KG1 (cell line): ENCODE measurements at places on chromosomes 16 and 17.

GRCh38 chr17:78769196-78769773 is 12.8 kb downstream of the CYTH1 start:
- no peak for DNase-seq

DNA sequence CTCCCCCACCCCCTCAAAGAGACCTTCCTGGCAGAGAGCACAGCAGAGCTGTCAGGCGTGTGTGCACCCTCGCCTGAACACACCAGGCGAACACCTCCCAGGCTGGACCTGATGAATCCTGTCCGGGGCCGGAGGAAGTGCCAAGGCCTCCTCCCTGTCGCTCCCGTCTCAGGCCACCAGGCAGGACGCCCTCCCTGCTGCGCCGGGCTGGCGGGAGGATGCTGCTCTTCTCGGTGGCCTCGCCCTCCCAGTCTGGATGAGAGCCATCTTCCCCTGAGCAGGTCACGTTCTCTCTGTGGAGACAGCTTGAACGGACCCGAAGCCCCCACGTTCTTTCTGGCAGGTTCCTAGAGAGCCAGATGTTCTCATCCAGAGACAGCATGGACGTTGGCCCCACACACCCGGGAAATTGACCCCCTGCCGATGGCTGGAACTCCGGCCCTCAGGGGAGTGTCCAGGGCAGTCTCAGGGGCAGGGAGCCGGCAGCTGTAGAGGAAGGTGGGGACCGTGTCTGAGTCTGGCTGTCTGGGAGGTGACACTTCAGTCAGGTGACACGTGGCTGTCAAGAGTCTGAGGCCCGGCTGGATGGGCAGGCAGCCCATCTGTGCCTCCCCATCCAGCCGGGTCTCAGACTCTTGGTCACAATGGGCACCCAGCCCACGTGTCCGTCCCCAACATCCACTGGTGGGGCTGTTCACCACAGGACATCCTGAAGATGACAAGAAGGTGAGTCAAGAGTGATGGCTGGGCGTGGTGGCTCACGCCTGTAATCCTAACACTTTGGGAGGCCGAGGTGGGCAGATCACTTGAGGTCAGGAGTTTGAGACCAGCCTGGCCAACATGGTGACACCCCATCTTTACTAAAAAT is 5.0 kb upstream of the TIMP2 start:
- no peak for DNase-seq

- peak; percentile 70 for DNase-seq
Measured at GRCh38 chr16:27367461-27368357, 34.3 kb upstream of the IL21R start.

GRCh38 chr16:1356061-1356900 is 4.5 kb downstream of the GNPTG start:
- DNase-seq = no peak

DNA sequence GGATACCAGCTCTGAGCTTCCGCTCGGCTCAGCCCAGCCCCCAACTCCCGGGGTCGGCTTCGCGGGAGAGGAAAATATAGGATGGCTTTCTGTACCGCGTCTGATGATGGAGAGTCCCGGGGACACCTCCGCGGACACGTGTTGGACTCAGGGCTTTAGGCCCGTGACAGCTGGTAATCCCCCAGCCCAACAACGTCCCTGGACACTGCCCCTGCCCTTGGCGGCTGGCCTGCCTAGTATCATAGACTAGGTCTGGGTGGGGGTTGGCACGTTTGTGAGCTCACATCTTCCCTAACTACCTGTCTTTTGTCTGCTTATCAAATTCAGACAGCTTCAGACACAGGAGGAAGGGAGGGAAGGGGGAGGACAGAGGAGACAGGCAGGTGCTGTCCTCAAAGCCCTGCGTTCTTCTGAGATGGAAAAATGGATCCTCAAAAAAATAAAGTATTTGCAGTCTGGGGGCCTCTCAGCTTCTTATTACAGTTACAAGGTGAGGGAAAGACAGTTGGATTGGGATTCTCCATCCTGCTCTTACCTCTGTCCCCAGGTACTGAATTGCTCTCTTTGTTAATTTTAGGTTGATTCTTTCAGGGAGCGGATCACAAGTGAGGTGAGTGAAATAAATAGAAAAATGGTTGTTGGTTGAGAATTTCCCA is 698 bp downstream of the PSME3 start:
- DNase-seq = no peak
